ENCODE measurements at places on chromosomes 3 and 15. TPM values are rescaled to one million over a fixed set of nuclear protein-coding genes. Genes with fewer than 3 reads are reported as not detected.

IL1RAP gene
- 5.2 TPM for polyA plus RNA-seq

SEMA6D gene
- polyA plus RNA-seq: not detected

MUC20 gene
- not detected for polyA plus RNA-seq

ALDH1A2 gene
- polyA plus RNA-seq: not detected

C3orf85 gene
- not detected for polyA plus RNA-seq

HES1 gene
- polyA plus RNA-seq: not detected

KBTBD12 gene
- not detected for polyA plus RNA-seq

MON1A gene
- polyA plus RNA-seq: 22.4 TPM

ZMYND10 gene
- 1.1 TPM for polyA plus RNA-seq

GRCh38 chr3:194130807-194131589 lies 5.0 kb upstream of the HES1 start:
- H3K27me3 ChIP-seq: peaks cover 29% of the 10 kb centered on the region
- no peak overlapping the region for H3K4me3 ChIP-seq
- no peak overlapping the region for H3K27ac ChIP-seq
- peak; percentile 29 for DNase-seq
- no peaks in the 10 kb centered on the region for H3K36me3 ChIP-seq

DNA sequence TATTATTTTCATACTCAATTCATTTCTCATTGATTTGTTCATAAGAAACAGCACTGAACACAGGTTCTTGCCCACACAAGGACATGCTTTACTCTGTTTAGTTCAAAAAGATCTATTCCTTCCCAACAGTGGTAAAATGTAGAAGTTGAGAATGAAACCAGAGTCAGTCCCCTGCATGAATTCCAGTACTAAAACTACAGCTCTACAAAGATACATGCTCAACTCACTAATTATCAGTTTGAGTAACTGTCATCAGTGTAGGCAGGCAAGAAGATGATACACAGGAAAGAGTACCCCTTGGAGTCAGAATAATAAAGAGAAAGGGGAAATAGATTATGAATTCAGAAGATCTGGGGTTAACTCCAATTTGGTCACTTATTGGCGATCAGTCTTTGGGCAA lies 43.2 kb downstream of the NR2E3 start:
- H3K4me1 ChIP-seq: no peaks in the 10 kb centered on the region
- H3K4me3 ChIP-seq: no peak overlapping the region
- no peak overlapping the region for H3K27ac ChIP-seq
- H3K36me3 ChIP-seq: peaks cover 6% of the 10 kb centered on the region

DNA sequence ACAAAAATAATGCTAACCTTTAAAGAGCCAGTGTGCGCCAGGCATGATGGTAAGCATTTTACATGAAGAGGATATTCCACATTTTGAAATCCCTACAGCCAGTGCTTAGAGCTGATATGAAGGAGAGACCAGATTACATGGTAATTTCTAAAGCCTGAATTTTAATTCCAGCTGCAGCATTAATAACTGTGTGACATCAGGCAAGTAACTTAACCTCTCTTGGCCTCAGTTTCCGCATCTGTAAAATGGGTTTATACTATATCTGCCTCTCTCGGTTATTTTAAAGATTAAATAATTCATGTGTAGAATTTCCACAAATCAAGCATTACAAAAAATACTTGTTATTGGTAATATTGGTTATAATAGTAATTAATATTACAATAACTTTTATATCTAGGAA lies 165.4 kb downstream of the UACA start:
- H3K27ac ChIP-seq: no peak overlapping the region
- H3K27me3 ChIP-seq: no peaks in the 10 kb centered on the region
- no peaks in the 10 kb centered on the region for H3K36me3 ChIP-seq
- DNase-seq: no peak
- no peaks in the 10 kb centered on the region for H3K4me1 ChIP-seq

DNA sequence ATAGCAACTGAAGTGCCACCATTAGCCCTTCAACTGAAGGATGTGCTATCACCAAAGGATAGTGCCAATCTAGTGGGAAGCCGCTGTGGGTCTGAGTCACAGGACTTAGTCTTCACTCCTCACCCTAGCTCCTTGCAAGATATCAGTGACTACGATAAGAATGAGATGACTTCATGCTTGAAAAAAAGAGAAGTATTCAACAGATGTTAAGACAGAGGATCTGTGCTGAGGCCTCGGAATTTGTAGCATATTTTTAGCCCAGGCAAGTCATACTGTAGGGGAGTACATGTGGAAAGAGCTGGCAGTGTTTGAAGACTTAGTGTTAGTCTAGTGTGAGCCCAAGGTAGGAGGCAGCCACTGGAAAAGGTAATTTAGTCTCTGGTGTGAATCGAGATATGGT lies 270.7 kb upstream of the LRTM1 start:
- no peaks in the 10 kb centered on the region for H3K4me1 ChIP-seq
- no peak overlapping the region for H3K4me3 ChIP-seq
- no peak for DNase-seq
- no peak overlapping the region for H3K27ac ChIP-seq
- H3K27me3 ChIP-seq: no peaks in the 10 kb centered on the region

GRCh38 chr3:125166599-125167136 lies 45.9 kb downstream of the SLC12A8 start:
- H3K27ac ChIP-seq: no peak overlapping the region
- no peak overlapping the region for H3K4me3 ChIP-seq
- no peaks in the 10 kb centered on the region for H3K4me1 ChIP-seq
- no peaks in the 10 kb centered on the region for H3K27me3 ChIP-seq
- H3K36me3 ChIP-seq: no peaks in the 10 kb centered on the region

DNA sequence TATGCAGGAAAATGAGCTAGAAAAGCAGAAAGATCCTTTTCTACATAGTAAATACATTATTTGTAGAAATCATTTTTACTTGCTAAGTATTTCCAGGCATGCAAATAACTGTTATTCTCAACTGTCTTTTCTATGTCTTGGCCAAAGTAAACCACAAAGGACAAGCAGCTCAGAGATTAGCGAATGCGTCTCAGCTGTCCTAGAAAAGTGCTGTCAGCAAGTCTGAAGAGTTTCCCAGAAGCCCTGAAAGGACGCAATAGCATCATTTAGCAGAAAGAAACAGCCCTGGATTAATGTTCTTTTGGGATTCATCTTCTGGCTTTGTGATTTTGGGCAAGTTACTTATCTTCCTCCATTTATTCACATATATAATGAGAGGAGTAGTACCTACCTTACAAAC lies 100.3 kb downstream of the ZIC1 start:
- H3K4me1 ChIP-seq: no peaks in the 10 kb centered on the region
- no peak for DNase-seq
- H3K4me3 ChIP-seq: no peak overlapping the region
- no peaks in the 10 kb centered on the region for H3K36me3 ChIP-seq

- DNase-seq: no peak
- H3K27me3 ChIP-seq: no peaks in the 10 kb centered on the region
- no peaks in the 10 kb centered on the region for H3K4me1 ChIP-seq
- H3K4me3 ChIP-seq: no peak overlapping the region
- H3K27ac ChIP-seq: no peak overlapping the region
These were observed 186.5 kb upstream of the GAP43 start for GRCh38 chr3:115436767-115437301.

- no peaks in the 10 kb centered on the region for H3K27me3 ChIP-seq
- H3K36me3 ChIP-seq: no peaks in the 10 kb centered on the region
- H3K4me3 ChIP-seq: no peak overlapping the region
These were observed 963.5 kb downstream of the NTRK3 start for GRCh38 chr15:87293031-87293430.

GRCh38 chr3:175668300-175668699 lies 809.2 kb downstream of the NAALADL2 start:
- no peaks in the 10 kb centered on the region for H3K27me3 ChIP-seq
- H3K4me3 ChIP-seq: no peak overlapping the region

GRCh38 chr15:93830221-93831080 lies 400.9 kb upstream of the MCTP2 start:
- no peak overlapping the region for H3K27ac ChIP-seq
- H3K36me3 ChIP-seq: no peaks in the 10 kb centered on the region
- H3K27me3 ChIP-seq: no peaks in the 10 kb centered on the region
- no peak for DNase-seq
- H3K4me1 ChIP-seq: no peaks in the 10 kb centered on the region

- H3K4me3 ChIP-seq: peak overlapping the region; percentile 68
- H3K27ac ChIP-seq: peak overlapping the region; percentile 54
- DNase-seq: peak; percentile 91
- no peaks in the 10 kb centered on the region for H3K36me3 ChIP-seq
These were observed 3.2 kb downstream of the NEIL1 start for GRCh38 chr15:75349851-75350588.

DNA sequence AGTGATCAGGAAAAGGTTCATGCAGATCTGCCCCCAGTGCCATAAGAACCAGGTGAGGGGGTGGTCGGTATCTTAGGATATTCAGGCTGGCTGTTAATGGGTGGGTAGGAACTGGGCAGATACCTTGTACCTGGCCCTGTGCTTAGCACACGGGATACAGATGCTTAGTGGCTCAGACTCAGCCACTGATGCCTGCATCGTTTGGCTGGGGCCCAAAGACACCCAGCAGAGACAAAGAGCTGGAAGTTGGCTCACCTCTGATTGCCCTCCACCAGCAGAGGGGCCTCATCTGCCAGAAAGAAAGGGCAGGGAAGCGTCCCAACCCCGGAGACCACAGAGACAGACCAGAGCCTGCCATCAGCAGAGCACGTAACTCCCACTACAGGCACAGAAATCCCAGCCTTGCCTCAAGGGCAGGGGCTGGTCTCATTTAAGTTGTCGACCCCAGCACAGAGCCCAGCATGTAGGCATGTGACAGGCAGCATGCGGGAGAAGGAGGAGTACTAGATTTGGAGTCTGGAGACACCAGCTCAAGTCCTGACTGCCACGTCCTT lies 64.1 kb upstream of the SLC6A1 start:
- H3K27me3 ChIP-seq: no peaks in the 10 kb centered on the region
- no peak overlapping the region for H3K4me3 ChIP-seq
- H3K36me3 ChIP-seq: no peaks in the 10 kb centered on the region
- no peaks in the 10 kb centered on the region for H3K4me1 ChIP-seq
- H3K27ac ChIP-seq: no peak overlapping the region
- DNase-seq: no peak

DNA sequence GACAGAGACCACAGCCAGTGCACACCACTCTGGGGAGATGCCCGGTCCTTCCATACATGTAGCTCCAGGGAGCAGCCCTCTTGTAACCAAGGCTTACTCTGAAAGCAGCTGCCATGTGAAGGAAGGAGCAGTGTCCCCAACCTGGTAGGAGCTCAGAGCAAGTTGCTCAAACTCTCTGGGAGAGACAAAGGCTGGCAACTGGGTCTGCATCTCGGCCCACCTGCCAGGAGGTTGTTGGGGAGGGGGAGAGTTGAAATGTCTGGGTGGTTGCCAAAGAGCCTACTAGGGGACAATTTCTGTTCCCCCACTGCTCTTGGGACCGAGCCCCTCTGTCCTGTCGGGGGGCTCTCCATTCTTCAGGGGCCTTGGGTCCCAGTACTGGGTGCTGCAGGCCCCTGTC lies 309.9 kb downstream of the TLE3 start:
- H3K4me1 ChIP-seq: peaks cover 6% of the 10 kb centered on the region
- no peaks in the 10 kb centered on the region for H3K27me3 ChIP-seq
- no peak for DNase-seq
- no peaks in the 10 kb centered on the region for H3K36me3 ChIP-seq
- H3K27ac ChIP-seq: no peak overlapping the region
- no peak overlapping the region for H3K4me3 ChIP-seq

GRCh38 chr15:70269991-70270751 lies 172.5 kb upstream of the TLE3 start:
- H3K27me3 ChIP-seq: no peaks in the 10 kb centered on the region
- no peaks in the 10 kb centered on the region for H3K36me3 ChIP-seq
- no peak overlapping the region for H3K4me3 ChIP-seq
- peaks cover 21% of the 10 kb centered on the region for H3K4me1 ChIP-seq
- no peak for DNase-seq
- no peak overlapping the region for H3K27ac ChIP-seq

GRCh38 chr3:142077155-142077858 lies 72.0 kb downstream of the TFDP2 start:
- H3K4me1 ChIP-seq: no peaks in the 10 kb centered on the region
- no peak for DNase-seq
- no peak overlapping the region for H3K27ac ChIP-seq
- H3K36me3 ChIP-seq: no peaks in the 10 kb centered on the region

GRCh38 chr3:52521881-52522650 lies 11.6 kb downstream of the NT5DC2 start:
- H3K27ac ChIP-seq: no peak overlapping the region
- H3K4me3 ChIP-seq: no peak overlapping the region
- no peaks in the 10 kb centered on the region for H3K36me3 ChIP-seq
- no peak for DNase-seq
- H3K4me1 ChIP-seq: no peaks in the 10 kb centered on the region

- no peak for DNase-seq
- H3K27me3 ChIP-seq: no peaks in the 10 kb centered on the region
- no peak overlapping the region for H3K4me3 ChIP-seq
- H3K27ac ChIP-seq: no peak overlapping the region
These were observed 39.4 kb downstream of the KPNA1 start for GRCh38 chr3:122475316-122475715.

DNA sequence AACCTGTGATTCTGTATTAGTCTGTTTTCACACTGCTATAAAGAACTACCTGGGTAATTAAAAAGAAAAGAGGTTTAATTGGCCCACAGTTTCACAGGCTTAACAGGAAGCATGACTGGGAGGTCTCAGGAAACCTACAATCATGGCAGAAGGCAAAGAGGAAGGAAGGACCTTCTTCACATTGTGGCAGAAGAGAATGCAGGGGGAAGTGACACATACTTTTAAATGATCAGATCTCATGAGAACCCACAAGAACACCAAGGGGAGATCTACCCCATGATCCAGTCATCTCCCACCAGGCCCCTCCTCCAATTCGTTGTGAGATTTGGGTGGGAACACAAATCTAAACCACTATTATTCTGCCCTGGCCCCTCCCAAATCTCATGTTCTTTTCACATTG lies 6.1 kb downstream of the ZKSCAN7 start:
- H3K27ac ChIP-seq: no peak overlapping the region
- DNase-seq: no peak
- H3K4me3 ChIP-seq: no peak overlapping the region
- peaks cover 5% of the 10 kb centered on the region for H3K4me1 ChIP-seq
- H3K36me3 ChIP-seq: no peaks in the 10 kb centered on the region

DNA sequence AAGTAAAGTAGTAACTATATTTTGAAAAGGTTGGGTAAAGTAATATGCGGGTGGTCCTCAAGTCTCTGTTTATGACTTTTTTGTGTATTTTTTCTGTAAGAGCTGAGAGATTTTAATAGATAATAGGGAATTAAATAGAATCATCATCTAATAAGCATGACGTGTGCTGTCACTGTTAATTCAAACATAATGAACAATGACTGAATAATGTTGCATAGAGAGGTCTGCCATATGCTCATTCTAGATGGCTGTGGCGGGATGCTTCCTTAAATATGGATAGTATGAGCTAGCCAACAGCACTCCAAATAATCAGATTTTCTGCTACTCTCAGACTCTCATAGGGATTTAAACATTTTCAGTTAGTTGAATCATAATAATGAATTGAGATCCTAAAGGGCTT lies 302.8 kb upstream of the RBMS3 start:
- H3K4me1 ChIP-seq: no peaks in the 10 kb centered on the region
- H3K4me3 ChIP-seq: no peak overlapping the region
- no peaks in the 10 kb centered on the region for H3K27me3 ChIP-seq
- H3K36me3 ChIP-seq: no peaks in the 10 kb centered on the region
- no peak overlapping the region for H3K27ac ChIP-seq
